HT-29 (cell line): ENCODE measurements at places on chromosomes 5 and 9. TPM values are rescaled to one million over a fixed set of nuclear protein-coding genes. Genes with fewer than 3 reads are reported as not detected.

The FGD3 gene
- total RNA-seq, result 12.8 and 14.7 TPM in 2 replicates

The MRPS27 gene
- total RNA-seq, result 52.7 and 56.4 TPM in 2 replicates

The TLE1 gene
- total RNA-seq, result 79.0 and 82.1 TPM in 2 replicates

The SPAG8 gene
- total RNA-seq, result 0.78 and 1.9 TPM in 2 replicates

The SVEP1 gene
- total RNA-seq, result not detected in 2 replicates

The PCDHA8 gene
- total RNA-seq, result not detected in 2 replicates

The INSL6 gene
- not detected in 2 replicates for total RNA-seq

The FOXD4L3 gene
- not detected in 2 replicates for total RNA-seq

The MLANA gene
- total RNA-seq, result not detected in 2 replicates

The GALNT12 gene
- total RNA-seq, result 39.1 and 53.2 TPM in 2 replicates

The SV2C gene
- total RNA-seq, result 0.05 TPM in 1 of 2 replicates, not detected in the other
